LHCN-M2 (cell line): ENCODE measurements at places on chromosomes 4 and X. TPM values are rescaled to one million over a fixed set of nuclear protein-coding genes. Genes with fewer than 3 reads are reported as not detected.

ERCC6L gene
- total RNA-seq, result 15.3 and 18.0 TPM in 2 replicates

GAGE12J gene
- total RNA-seq, result not detected in 2 replicates

XKRX gene
- total RNA-seq, result 0.06 and 0.11 TPM in 2 replicates

VCX3B gene
- total RNA-seq, result not detected in 2 replicates

LRCH2 gene
- not detected in 2 replicates for total RNA-seq

PNCK gene
- total RNA-seq, result 0.19 TPM in 1 of 2 replicates, not detected in the other

FAM9B gene
- total RNA-seq, result 0.06 and 0.17 TPM in 2 replicates

SMIM31 gene
- not detected in 2 replicates for total RNA-seq

TMEM271 gene
- total RNA-seq, result not detected in 2 replicates

HMGB3 gene
- 33.9 and 39.8 TPM in 2 replicates for total RNA-seq

ADAM29 gene
- not detected in 2 replicates for total RNA-seq

NAP1L3 gene
- 0.83 and 0.86 TPM in 2 replicates for total RNA-seq

YY2 gene
- total RNA-seq, result 1.8 and 1.9 TPM in 2 replicates

FDCSP gene
- total RNA-seq, result not detected in 2 replicates

HHIP gene
- total RNA-seq, result 1.7 and 3.7 TPM in 2 replicates

SSX1 gene
- total RNA-seq, result not detected in 2 replicates

HPGDS gene
- not detected in 2 replicates for total RNA-seq

CSAG2 gene
- total RNA-seq, result not detected in 2 replicates

SLC7A11 gene
- total RNA-seq, result 5.3 and 6.1 TPM in 2 replicates

NPY2R gene
- total RNA-seq, result not detected in 2 replicates

CLCN3 gene
- 30.7 and 32.9 TPM in 2 replicates for total RNA-seq

RAB33B gene
- 3.6 and 3.7 TPM in 2 replicates for total RNA-seq

FAM149A gene
- total RNA-seq, result 1.3 and 1.6 TPM in 2 replicates

DKK2 gene
- 0.58 and 0.63 TPM in 2 replicates for total RNA-seq

HERC5 gene
- total RNA-seq, result 1.6 and 3.3 TPM in 2 replicates

MAGEH1 gene
- total RNA-seq, result 14.8 and 19.9 TPM in 2 replicates

SMR3B gene
- total RNA-seq, result not detected in 2 replicates

GATA1 gene
- total RNA-seq, result not detected in 2 replicates

SSX4B gene
- not detected in 2 replicates for total RNA-seq

PSAPL1 gene
- not detected in 2 replicates for total RNA-seq

TBC1D9 gene
- total RNA-seq, result 20.3 and 22.9 TPM in 2 replicates

CEP135 gene
- total RNA-seq, result 9.0 and 10.8 TPM in 2 replicates

LUZP4 gene
- not detected in 2 replicates for total RNA-seq

ASB9 gene
- total RNA-seq, result 2.1 and 4.2 TPM in 2 replicates

RTL5 gene
- 1.3 and 1.7 TPM in 2 replicates for total RNA-seq

MGAT4D gene
- not detected in 2 replicates for total RNA-seq

GUCY1A1 gene
- total RNA-seq, result not detected in 2 replicates

CCDC160 gene
- total RNA-seq, result 0.17 and 0.58 TPM in 2 replicates

TLR8 gene
- not detected in 2 replicates for total RNA-seq

SLC9B1 gene
- total RNA-seq, result 0.13 and 0.52 TPM in 2 replicates

CENPE gene
- 43.9 and 53.7 TPM in 2 replicates for total RNA-seq

MAGEA2B gene
- total RNA-seq, result not detected in 2 replicates

PRR32 gene
- not detected in 2 replicates for total RNA-seq

UGT2B17 gene
- not detected in 2 replicates for total RNA-seq

CLDN34 gene
- not detected in 2 replicates for total RNA-seq

IL13RA1 gene
- 33.4 and 34.2 TPM in 2 replicates for total RNA-seq

RAB40AL gene
- not detected in 2 replicates for total RNA-seq

CCKAR gene
- not detected in 2 replicates for total RNA-seq

F8A2 gene
- not detected in 2 replicates for total RNA-seq

RHOXF1 gene
- not detected in 2 replicates for total RNA-seq

GALNTL6 gene
- total RNA-seq, result 0.06 TPM in 2 replicates

NXF3 gene
- 0.46 and 2.4 TPM in 2 replicates for total RNA-seq
